GM12864 (cell line): ENCODE measurements at places on chromosomes 3 and 15.

- no peak for DNase-seq
Observed at GRCh38 chr3:82824491-82824890, 1063.0 kb upstream of the GBE1 start.

GRCh38 chr15:101667881-101668280 lies 15.7 kb upstream of the TM2D3 start:
- DNase-seq = no peak

DNA sequence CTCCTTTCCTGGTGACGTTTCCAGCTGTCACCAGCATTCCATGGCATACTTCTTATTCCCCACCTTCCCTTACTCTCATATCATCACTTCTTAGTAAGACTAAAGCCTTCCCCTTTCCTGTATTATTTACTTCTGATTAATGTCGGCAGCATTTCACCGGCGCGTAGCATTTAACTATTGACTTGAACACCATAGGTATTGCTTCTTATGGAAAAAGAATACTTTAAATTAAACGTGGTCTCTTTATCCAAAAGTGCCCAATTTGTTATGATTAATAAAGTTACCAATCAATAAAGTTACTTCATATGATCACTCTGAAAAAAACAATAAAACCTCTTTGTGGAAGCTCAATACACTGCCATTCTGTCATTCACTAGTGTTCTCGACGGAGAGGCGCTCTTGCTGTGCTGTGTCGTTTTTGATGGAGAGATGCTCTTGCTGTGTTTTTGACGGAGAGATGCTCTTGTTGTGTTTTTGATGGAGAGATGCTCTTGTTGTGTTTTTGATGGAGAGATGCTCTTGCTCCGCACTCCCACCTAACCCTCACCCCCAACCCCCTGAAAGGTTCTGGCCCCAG lies 165.0 kb downstream of the XXYLT1 start:
- DNase-seq = no peak

DNA sequence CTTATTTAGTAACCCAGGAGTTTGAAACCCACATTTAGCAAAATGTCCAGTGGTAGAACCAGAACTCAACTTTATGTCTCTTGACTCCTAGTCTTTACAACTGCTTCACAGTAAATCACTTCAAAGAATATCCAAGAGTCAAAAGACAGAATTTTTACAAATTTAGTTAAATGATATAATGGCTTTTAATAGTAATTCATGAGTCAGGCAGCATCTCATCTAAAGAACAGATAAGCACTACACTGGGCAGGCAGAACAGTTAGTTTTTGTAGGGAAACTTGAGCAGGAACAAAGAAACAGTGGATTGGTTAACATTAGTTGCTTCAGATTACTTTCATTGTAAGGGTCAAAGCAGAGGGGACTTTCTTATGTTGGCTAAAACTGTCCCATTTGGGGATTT lies 120.2 kb downstream of the NEO1 start:
- DNase-seq = no peak

- DNase-seq = no peak
Observed at GRCh38 chr3:67739851-67740250, 85.4 kb upstream of the SUCLG2 start.

- DNase-seq = no peak
Observed at GRCh38 chr15:48718646-48719045, 73.1 kb upstream of the FBN1 start.

DNA sequence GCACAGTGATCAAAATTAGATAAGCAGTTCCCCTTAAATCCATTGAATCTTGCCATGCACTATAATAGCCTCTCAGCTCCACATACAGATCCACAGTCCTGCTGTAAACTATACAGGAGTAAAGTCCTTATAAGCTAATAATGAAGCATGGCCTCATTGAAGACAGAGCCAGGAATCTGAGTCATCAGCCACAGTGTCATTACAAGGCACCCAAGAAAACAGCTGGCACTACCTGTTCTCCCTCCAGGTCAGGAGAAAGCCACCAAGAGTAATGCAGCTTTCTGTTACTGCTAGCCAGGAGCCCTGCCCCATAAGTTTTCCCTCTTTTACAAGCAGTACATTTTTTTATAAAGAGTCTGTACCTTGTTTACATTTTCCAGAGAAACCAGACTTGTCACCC lies 27.3 kb downstream of the WDR49 start:
- no peak for DNase-seq

GRCh38 chr3:127570520-127570919 lies 20.0 kb downstream of the TPRA1 start:
- no peak for DNase-seq

- DNase-seq = no peak
Observed at GRCh38 chr3:197337656-197338055, 39.2 kb upstream of the DLG1 start.

GRCh38 chr15:63015618-63016017 lies 26.9 kb upstream of the TPM1 start:
- no peak for DNase-seq

- DNase-seq = no peak
Observed at GRCh38 chr3:13009132-13009945, 63.9 kb downstream of the IQSEC1 start.

DNA sequence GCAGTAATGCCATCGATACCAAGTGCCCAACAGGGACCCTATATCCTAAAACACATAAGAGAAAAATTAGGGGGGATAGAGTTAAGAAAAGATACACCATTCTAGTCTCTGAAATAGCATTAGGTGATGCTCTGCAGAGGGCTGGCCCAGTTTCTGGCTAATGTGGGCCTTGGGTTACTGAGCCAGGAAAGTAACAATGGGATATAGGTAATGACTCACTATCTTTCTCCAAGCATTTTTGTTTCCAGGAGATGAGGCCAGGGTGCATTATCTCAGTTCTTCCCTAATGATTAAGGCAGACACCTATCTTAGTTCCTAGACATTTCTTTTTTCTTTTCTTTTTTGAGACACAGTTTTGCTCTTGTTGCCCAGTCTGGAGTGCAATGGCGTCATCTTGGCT lies 50.0 kb downstream of the PRKAR2A start:
- DNase-seq = no peak

- no peak for DNase-seq
Observed at GRCh38 chr3:160857476-160858119, 101.6 kb downstream of the PPM1L start.

DNA sequence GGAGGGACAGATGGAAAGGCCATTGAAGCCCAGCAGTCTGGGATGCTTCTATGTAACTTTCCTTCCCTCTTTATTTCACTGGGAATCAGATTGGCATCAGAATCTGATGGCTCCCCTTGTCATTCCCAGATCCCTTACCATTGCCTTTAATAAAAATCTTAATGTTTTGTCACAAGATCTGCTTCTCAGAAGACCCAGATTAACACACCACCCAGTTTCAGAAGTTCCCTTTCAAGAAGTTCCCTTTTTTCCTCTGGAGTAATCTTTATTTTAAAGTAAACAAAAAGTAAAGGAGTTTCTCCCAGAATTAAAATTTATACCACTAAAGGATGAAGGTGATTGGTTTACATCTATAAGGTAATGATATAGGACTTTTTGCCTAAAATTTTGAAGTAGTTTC lies 76.4 kb downstream of the UBR1 start:
- no peak for DNase-seq

- no peak for DNase-seq
Observed at GRCh38 chr3:123379041-123379830, 69.7 kb downstream of the ADCY5 start.

- no peak for DNase-seq
Observed at GRCh38 chr15:65431731-65432130, 9.0 kb upstream of the IGDCC4 start.

- DNase-seq = no peak
Observed at GRCh38 chr15:34266751-34267150, 41.9 kb downstream of the EMC4 start.

- DNase-seq = no peak
Observed at GRCh38 chr3:55770077-55770476, 283.0 kb upstream of the WNT5A start.

GRCh38 chr3:48662753-48663488 lies at the start of gene CELSR3:
CELSR3 (minus strand) TSS chr3:48662886; CDS start chr3:48662634, 252 bp downstream.
- DNase-seq = peak; percentile 67

DNA sequence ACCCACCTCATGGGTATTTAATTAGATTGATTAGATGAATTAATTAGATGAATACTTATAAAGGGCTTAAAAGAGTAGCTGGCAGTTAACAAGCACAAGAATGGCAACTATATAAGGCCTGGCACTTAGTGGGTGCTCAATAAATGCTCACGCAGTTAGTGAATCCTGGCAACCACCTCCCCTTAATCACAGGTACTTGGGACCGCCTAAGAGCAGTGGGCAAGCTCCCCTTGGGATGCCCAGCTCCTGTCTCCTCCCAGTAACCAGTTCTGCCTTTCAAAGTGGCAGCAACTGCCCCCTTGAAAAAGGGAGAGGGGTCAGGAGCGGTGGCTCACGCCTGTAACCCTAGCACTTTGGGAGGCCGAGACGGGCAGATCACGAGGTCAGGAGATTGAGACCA lies 4.6 kb downstream of the LYZL4 start:
- no peak for DNase-seq

- no peak for DNase-seq
Observed at GRCh38 chr3:192434186-192434585, 293.2 kb downstream of the FGF12 start.

DNA sequence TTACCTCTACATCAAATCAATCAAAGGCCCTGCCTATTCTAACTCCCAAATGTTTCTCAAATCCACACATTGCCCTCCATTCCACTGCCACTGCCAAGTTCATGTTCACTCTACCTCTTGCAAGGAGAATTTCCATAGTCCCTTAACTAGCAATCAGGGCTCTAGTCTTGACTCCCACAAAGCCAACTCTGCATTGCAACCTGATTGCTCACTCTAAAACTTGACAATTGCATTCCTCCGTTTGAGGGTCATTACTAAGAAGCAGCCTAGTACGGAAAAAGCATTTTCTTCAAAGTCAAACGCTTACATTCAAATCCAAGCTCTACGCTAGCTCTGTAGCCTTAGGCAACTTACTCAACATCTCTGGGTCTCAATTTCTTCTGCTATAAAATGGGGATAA lies 1.2 kb downstream of the CPA3 start:
- DNase-seq = no peak

DNA sequence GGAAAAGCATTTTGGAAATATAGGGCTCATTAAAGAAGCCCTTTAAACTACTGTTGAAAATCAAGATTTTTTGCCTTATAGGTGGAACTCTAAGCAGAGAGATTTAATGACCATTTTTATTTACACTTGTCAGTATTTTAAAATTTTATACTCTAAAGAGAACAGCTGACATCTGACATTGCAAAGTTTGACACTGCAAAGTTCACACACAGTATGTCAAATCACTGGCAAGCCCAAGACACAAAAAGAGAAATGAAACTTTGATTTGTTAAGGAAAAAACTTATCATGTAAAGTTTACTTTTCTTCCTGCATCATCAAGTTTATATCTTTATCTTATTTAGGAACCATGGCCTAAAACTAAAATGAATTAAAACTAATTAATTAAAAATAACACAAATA lies 40.2 kb downstream of the DPH6 start:
- no peak for DNase-seq

- peak; percentile 5 for DNase-seq
Observed at GRCh38 chr15:77493324-77493907, 72.7 kb downstream of the HMG20A start.

GRCh38 chr3:64501298-64501906 lies 186.4 kb downstream of the ADAMTS9 start:
- DNase-seq = no peak

DNA sequence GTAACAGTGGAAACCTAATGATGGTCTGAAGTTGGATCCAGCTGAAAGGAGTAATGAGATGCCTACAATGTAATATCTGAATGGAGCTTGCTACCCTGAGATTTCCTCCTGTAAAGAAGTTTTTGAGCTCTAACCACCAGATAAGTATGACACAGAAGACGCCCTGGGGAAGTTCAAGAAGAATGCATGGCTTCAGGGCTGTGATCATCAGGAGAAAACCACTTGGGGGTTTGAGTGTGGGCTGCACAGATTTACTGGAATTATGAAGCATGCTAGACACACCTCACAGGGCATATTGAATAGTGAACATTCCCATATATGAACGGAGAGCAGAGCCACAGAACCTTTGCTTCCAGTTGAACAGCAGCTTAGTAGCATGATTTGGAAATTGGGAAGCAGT lies 10.6 kb upstream of the CCDC80 start:
- no peak for DNase-seq

- DNase-seq = no peak
Observed at GRCh38 chr3:61356685-61357084, 105.4 kb upstream of the FHIT start.

- DNase-seq = no peak
Observed at GRCh38 chr3:159586571-159587202, 401.9 kb upstream of the IL12A start.

GRCh38 chr3:11535243-11535960 lies 108.3 kb downstream of the VGLL4 start:
- no peak for DNase-seq
